ENCODE measurements at places on chromosomes 7 and 10. TPM values are rescaled to one million over a fixed set of nuclear protein-coding genes. Genes with fewer than 3 reads are reported as not detected.

The MCM10 gene
- 0.83 TPM for total RNA-seq

The CH25H gene
- total RNA-seq: 8.2 TPM

The FAM24B gene
- total RNA-seq: 6.8 TPM

The TAS2R39 gene
- not detected for total RNA-seq

The FKBP6 gene
- not detected for total RNA-seq

The OR2A1 gene
- under 0.01 TPM for total RNA-seq

The EMX2 gene
- not detected for total RNA-seq

The ASIC3 gene
- 0.17 TPM for total RNA-seq

The AKR1E2 gene
- total RNA-seq: 11.7 TPM

The ENTPD7 gene
- 28.9 TPM for total RNA-seq

The ARHGEF35 gene
- total RNA-seq: 0.51 TPM

The TDRD1 gene
- not detected for total RNA-seq

The TMEM270 gene
- total RNA-seq: not detected

The SORCS1 gene
- under 0.01 TPM for total RNA-seq

The NUP205 gene
- total RNA-seq: 31.3 TPM

The SEMA3C gene
- 203 TPM for total RNA-seq

The NUTM2D gene
- total RNA-seq: 1.3 TPM

The RPA3 gene
- 14.9 TPM for total RNA-seq

The SLIT1 gene
- total RNA-seq: 0.17 TPM

The CRYGN gene
- total RNA-seq: 0.50 TPM

The CFTR gene
- total RNA-seq: under 0.01 TPM

The EFCAB10 gene
- total RNA-seq: not detected

The DPYSL4 gene
- total RNA-seq: 0.26 TPM

The AQP1 gene
- 44.6 TPM for total RNA-seq

The INMT gene
- total RNA-seq: 75.8 TPM

The HTR5A gene
- not detected for total RNA-seq

The NODAL gene
- not detected for total RNA-seq

The C10orf62 gene
- not detected for total RNA-seq

The NOBOX gene
- total RNA-seq: not detected

The KCND2 gene
- 2.1 TPM for total RNA-seq

The HOXA7 gene
- total RNA-seq: 1.2 TPM

The LIPM gene
- not detected for total RNA-seq

The GJD4 gene
- 0.17 TPM for total RNA-seq

The MACC1 gene
- 0.26 TPM for total RNA-seq

The FAM25C gene
- total RNA-seq: not detected

The PDK4 gene
- total RNA-seq: 3.1 TPM

The TMEM130 gene
- 0.26 TPM for total RNA-seq

The MTPN gene
- total RNA-seq: 158 TPM

The LHFPL3 gene
- total RNA-seq: not detected

The AOC1 gene
- total RNA-seq: not detected

The WIPF3 gene
- total RNA-seq: 0.33 TPM

The ABCB1 gene
- total RNA-seq: 0.77 TPM

The DGKI gene
- total RNA-seq: 2.1 TPM

The TMEM26 gene
- 1.5 TPM for total RNA-seq

The SEMA4G gene
- total RNA-seq: 1.8 TPM

The FLNC gene
- total RNA-seq: 191 TPM

The GTF2I gene
- total RNA-seq: 82.7 TPM

The MSMB gene
- total RNA-seq: not detected

Measured in fibroblast of lung (primary cell).